Right atrium auricular region (tissue), 2 donors: ENCODE measurements at places on chromosomes 5 and 9. TPM values are rescaled to one million over a fixed set of nuclear protein-coding genes. Genes with fewer than 3 reads are reported as not detected.

Gene GRM6
- total RNA-seq = not detected

Gene PCA3
- total RNA-seq = not detected

Gene SPATA31D4
- total RNA-seq = not detected

Gene SNX18
- total RNA-seq = 15.8 TPM

GRCh38 chr9:123940721-123941523 is 11.0 kb upstream of the DENND1A start:
- H3K27me3 ChIP-seq = no peaks in the 10 kb centered on the region
- H3K4me3 ChIP-seq = no peak overlapping the region
- no peak overlapping the region for H3K27ac ChIP-seq
- no peak for DNase-seq

- H3K36me3 ChIP-seq = peaks cover 7% of the 10 kb centered on the region
- H3K27me3 ChIP-seq = no peaks in the 10 kb centered on the region
- H3K4me3 ChIP-seq = no peak overlapping the region
- no peak overlapping the region for H3K27ac ChIP-seq
- H3K4me1 ChIP-seq = no peaks in the 10 kb centered on the region
- no peak for DNase-seq
Measured at GRCh38 chr9:137645211-137645610, 26.4 kb downstream of the EHMT1 start.
